Transverse colon (tissue), 4 donors: ENCODE measurements at places on chromosomes 6 and 20. TPM values are rescaled to one million over a fixed set of nuclear protein-coding genes. Genes with fewer than 3 reads are reported as not detected.
A peak's percentile ranks its signal among the peaks of the same experiment; 100 is the strongest.

DNA sequence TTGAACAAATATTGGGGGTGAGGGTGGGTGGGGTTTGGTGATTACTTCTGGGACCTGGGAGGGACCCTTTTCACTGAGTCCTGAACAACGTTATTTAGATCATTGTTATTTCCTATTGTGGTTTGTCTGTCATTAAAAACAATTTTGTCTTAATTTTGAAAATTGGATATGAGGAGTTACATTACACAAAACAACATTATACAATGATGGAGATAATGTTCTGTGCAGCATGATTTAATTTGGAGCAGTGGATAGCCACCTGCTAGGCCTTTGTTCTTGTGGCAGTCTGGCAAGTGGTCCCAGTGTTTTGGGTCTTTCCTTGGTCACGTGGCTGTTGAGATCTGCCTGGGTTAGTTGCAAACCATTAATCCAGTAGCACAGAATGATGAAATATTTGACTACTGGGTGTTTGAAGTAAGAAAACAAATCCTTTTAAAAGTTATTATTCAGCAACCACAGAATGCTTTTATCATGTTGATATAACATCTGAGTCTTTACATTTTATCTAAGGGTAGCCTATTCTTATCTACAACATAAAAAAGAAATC is 172.8 kb downstream of the CDKAL1 start:
- no peak for DNase-seq
- H3K36me3 ChIP-seq, result no peaks in the 10 kb centered on the region
- H3K4me1 ChIP-seq, result peaks cover 24% of the 10 kb centered on the region
- no peak overlapping the region for H3K4me3 ChIP-seq

DNA sequence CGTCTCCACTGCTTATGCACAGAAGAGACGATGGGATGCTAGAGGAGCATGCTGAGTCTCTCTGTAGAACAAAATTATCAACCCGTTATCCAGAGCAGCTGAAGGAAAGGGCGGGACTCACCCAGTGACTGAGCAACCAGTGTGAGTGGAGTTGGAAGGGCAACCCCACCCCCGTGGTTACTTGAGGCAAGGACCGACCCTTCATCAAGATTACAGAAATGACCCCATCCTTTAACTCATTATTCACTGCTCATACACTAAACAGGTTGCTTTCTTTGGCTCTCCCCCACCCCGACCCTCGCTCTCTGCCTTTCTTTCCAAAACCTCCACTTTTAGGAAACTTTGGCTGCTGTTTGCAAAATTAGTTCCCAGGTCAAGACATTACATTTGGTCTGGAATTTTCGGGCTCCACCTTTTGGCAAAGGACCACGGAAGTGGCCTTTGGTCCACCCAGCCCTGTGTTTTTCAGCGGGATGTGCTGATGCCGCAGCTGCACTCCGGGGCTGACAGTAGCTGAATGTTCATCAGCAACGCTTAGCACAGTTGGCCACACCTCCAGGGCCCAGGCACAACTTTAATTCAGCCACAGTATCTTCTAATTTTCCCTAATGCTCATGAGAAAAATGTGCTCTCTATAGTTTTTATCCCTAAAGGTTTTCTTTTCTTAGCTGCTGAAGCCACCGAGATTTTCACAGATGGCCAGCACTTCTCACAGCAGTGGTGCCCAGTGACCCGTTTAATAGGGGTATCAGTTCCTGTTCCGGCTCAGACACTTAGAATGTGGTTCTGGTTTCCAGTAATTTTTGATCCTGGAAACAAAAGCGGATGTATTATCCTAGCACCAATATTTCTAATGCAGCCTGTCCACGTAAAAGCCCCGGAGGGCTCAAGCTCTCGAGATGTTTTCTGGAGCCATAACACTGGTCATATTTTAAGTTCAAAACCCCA is 103.6 kb upstream of the NXT1 start:
- H3K4me1 ChIP-seq, result no peaks in the 10 kb centered on the region
- H3K27ac ChIP-seq, result peak overlapping the region; percentile 43
- no peaks in the 10 kb centered on the region for H3K36me3 ChIP-seq

GRCh38 chr20:49750611-49751396 is 37.1 kb upstream of the B4GALT5 start:
- peaks cover 8% of the 10 kb centered on the region for H3K4me1 ChIP-seq
- H3K36me3 ChIP-seq, result no peaks in the 10 kb centered on the region

DNA sequence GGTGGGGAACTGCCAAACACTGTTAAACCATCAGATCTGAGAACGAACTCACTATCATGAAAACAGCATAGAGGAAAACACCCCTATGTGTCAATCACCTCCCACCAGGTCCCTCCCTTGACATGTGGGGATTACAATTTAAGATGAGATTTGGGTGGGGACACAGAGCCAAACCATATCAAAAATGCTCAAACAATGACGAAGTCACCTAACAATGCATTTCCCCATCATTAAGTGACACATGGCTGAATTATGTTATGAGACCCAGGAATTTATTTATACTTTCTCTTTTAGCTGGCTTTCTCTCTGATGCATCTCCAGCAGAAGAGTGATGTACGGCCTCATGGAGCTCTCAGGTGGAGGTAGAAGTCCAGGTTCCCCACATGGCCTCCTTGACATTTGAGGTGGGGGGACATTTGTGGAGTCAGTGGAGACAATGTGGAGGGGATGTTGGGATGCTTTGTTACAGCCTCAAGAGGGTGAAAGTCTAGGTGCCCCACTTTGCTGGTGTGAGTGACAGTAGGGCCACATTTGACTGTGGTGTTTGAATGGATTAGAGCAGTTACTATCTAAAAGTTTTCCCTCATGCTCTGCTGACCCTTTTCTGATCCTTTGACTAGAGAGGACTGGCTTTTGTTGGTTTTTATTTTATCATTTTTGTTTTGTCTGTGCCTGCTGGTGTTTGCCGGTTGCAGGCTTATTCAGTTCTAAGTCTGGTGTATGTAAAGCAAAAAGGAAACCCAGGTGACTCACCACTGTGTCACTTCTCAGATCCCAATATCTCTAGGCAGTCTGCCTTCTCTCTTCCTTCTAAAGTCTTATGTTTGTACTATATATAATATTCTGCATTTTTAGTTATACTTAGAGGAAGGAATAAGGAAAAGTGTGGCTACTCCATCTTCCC is 18.5 kb upstream of the DCBLD1 start:
- no peak for DNase-seq
- no peak overlapping the region for H3K4me3 ChIP-seq
- H3K4me1 ChIP-seq, result no peaks in the 10 kb centered on the region
- H3K27ac ChIP-seq, result no peak overlapping the region

DNA sequence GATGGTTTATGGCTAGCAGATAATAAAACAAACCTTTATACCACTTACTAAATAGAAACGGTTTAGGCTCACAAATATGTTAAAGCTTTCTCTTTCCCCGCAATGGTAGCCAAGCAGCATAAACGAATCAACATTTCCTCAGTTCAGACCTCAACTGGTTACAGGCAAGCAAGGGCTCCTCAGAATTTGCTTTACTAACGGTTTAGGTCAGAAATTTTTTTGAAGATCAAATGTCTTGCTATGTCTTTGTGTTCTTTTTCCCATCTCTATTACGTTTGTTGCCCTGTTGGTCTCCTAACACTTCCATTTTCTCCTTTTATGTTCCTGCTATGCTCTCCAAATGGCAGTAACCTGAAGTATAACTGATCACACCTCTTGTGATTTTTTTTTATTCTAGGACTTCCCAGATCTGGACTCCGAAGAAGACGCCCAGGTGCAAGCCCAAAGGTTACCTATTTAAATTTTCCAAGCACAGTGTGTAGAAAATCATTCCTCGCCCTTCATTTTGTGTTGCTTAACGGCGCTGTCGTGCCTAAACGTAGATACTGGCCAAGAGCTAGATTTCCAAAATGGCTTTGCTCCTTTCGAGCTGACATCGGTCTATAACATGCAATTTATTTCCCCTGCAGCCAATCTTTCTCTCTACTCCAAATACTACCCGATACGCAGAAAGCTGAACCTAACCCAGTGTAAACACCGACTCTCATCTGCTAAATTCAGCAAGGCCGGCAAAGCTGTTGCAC is 717 bp upstream of the ASF1A start:
- H3K4me1 ChIP-seq, result peaks cover 5% of the 10 kb centered on the region
- H3K36me3 ChIP-seq, result no peaks in the 10 kb centered on the region
- peak overlapping the region; percentile 98 for H3K27ac ChIP-seq
- H3K4me3 ChIP-seq, result peak overlapping the region; percentile 18
- no peaks in the 10 kb centered on the region for H3K27me3 ChIP-seq
- DNase-seq, result peak; percentile 50

DNA sequence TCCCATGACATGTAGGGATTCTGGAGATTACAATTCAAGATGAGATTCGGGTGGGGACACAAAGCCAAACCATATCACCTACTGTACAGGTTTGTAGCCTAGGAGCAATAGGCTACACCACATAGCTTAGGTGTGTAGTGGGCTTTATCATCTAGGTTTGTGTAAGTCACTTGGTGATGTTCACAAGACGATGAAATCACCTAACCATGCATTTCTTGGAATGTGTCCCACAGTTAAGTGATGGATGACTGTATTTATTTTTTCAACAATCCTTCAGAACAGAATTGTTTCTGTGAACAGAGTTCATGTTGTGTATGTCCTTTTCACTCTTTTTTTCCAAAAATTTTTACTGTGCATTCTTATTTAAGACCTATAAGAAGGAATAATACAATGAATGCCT is 76.1 kb downstream of the DTD1 start:
- H3K4me3 ChIP-seq, result no peak overlapping the region
- H3K27me3 ChIP-seq, result no peaks in the 10 kb centered on the region
- H3K27ac ChIP-seq, result no peak overlapping the region
- no peaks in the 10 kb centered on the region for H3K36me3 ChIP-seq

GRCh38 chr20:52231230-52231746 is 39.7 kb upstream of the ZFP64 start:
- no peak for DNase-seq
- no peaks in the 10 kb centered on the region for H3K36me3 ChIP-seq
- H3K4me3 ChIP-seq, result no peak overlapping the region
- peak overlapping the region; percentile 73 for H3K27ac ChIP-seq
- H3K27me3 ChIP-seq, result no peaks in the 10 kb centered on the region

Gene AIG1
- total RNA-seq, result 16.5 TPM

Gene ECT2L
- total RNA-seq, result not detected

Gene RRP36
- total RNA-seq, result 45.4 TPM

Gene ABRACL
- not detected for total RNA-seq
